Foreskin fibroblast (primary cell): ENCODE measurements at places on chromosomes 5 and 9.

DNA sequence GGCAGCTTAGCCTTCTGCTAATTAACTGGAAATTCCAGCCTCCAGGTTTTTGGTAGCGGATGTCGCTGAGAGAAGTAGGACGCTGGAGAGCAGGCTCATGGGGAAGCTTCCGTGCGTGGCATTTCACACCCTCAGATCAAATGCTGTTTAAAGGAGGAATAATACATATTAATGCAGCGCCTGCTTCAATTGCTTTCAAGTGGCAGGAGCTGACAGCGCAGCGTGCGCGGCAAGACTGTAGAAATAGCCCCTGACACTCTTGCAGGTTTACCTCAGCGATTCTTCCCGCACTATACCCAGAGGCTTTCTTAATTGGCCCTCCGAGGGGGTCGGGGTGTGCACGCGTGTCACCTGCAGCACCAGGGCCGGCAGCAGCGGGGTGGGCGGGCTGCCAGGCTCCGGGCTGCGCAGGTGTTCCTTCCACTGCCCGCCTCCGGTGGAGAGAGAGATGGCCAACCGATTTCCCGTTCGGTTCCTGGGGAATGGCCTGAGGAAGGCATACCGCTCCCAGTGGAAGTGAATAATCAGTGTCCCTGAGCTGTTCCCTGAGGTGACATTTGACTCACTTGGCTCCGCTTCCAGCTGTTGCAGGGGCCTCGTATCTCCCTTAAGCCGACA lies 427.9 kb downstream of the KCTD16 start:
- DNase-seq = peak; percentile 4

DNA sequence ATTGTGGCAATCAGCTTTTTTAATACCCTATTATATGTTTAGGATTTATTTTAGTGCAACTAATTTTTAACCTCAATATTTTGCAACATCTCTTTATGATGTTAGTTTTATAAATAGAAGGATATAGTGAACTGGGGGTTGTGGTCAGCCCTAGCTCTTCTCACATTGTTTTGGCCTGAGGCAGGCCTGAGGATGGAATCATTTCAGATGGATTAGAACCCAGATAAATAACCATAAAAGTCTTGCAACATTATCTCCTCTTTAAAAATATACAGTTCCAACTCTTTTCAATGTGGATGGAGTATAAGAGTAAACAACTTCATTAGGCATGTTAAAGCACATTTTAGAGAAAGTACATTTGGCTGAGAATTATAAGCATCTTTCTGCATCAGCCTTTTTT lies 522.7 kb downstream of the NR2F1-AS1 start:
- peak; percentile 85 for DNase-seq

DNA sequence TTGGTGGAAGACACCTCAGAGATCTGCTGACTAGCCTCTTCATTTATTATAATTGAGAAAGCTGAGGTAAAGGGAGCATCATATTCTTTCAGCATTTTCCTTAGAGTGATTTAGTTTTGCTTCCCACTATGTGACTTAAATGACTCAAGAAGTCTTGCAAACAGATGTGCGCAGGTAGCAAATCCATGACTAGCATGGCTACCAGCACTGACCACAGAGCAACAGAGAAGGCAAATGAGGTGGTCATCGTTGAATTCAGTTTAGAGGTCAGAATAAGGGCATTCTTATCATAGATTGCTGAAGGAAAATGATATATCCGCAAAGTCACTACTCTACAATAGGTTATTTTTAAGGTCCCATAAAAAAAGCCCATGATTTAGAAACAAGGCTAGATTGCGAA lies 162.2 kb downstream of the PIK3R1 start:
- no peak for DNase-seq

DNA sequence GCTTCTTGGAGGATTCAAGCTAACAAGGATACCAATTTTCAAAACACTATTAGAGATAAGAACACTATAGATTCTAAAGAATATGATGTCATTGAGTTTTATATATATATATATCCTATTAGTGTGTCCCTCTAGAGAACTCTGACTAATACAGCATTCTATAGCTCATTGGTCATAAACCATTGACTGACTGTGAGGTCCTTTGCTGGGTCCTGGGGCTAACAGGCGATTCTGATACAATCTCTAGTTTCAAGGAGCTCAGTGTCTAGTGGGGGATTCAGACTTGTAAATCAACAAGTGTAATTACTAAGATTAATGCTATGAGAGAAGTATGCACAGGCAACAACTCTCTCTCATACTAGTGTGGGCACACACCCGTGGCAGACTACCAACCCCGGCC lies 234.5 kb downstream of the DENND1A start:
- no peak for DNase-seq

GRCh38 chr5:174617285-174617684 lies 107.1 kb upstream of the MSX2 start:
- DNase-seq = no peak

- DNase-seq = no peak
Observed at GRCh38 chr5:62127098-62127736, 178.8 kb upstream of the KIF2A start.

DNA sequence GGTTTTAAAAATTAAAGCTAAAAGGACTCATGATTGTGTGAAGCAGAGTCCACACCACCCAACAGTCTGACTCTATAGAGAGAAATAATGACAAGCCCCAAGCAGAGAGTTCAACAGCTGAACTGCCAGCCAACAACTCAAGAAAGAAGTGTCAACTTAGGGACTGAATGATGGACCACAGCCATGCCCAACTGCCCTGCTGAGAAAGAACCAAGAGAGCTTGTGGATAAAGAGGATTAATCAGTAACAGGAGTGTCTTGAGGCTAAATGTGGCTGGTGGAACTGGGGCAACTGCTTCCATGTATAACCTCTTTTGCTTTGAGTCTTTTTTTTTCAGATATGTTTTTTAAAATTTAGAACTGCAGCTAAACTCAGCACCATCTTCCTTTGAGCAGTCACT lies 109.3 kb downstream of the HSD17B3 start:
- no peak for DNase-seq

DNA sequence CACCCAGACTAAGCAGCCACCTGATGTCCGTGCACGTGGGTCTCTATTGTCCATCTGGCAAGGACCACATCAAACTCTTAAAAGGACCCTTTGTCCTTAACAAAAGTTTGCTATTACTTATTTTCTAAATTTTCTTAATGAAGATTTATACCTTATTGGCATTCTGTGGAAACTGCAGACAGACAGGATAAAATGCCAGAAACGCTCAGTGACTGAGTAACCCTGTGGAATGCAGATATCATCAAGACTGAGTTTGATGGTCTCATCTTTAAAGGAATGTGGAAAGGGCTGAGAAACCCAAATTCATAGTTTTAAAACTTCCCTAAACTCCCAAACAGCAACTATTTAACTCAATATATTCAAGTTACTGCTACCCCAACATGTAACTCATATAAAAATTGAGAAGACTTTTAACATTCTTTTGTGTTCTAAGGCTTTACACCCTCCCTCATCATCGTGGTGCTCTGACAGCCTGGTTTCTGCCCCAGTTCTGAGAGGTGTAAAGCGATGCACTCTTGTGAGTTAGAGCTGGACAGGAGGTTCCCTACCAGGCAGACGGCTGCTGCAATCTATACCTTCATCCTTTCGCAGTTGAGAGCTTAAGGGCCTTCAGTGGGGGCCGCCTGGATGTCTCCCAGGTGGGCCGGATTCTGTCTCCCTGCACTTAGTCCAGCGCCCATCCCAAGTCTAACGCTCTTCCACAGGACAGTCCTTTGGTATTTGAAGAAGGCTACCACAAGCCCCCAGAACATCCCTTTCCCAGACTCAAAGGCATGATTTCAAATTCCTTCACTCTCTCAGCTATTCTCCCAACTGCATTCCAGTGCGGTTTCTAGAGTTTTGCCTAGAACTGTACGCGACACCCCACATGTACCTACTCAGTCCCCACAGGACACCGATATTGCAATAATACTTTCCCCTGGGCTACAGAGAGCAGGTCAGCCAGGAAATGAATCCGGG lies 68.9 kb downstream of the DAP start:
- DNase-seq = no peak
